ENCODE measurements at places on chromosomes 12 and 14.

DNA sequence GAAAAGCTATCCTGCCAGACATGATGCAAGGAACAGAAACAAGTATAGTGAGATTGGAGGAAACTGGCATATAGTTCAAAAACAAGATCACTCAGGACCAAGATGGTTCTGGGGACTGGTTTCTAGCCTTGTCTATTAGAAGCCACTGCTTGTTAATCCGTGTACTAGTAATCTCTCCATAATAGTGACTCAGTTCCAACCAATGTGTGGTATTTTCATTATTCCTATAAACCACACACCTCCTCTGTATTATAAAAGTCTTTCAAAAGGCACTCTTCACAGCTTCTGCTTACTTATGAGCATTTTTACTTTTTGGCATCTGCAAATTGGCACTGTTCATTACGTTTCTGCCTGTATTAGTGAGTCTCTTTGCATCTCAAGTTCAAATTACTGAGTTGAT, 140.3 kb downstream of the SLC6A15 start:
- no peak for DNase-seq

DNA sequence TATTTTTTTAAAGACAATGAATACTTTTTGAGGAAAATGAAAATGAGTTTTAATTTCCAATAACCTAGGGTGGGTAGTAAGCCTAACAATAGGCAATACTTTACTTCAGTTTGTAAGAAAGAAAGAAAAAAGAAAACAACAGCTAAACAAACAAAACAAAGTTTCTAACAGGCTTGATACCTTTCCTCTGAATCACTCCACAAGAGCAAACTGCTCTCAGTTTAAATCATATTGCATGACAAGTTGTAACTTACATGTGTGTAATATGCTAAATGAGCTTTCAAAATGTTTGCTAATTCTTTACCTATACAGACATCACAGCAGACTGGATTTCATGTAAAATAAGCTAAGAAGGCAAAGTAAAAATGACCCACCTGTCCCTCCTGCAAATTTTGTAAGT, 6.7 kb upstream of the LMO3 start:
- no peak for DNase-seq

DNA sequence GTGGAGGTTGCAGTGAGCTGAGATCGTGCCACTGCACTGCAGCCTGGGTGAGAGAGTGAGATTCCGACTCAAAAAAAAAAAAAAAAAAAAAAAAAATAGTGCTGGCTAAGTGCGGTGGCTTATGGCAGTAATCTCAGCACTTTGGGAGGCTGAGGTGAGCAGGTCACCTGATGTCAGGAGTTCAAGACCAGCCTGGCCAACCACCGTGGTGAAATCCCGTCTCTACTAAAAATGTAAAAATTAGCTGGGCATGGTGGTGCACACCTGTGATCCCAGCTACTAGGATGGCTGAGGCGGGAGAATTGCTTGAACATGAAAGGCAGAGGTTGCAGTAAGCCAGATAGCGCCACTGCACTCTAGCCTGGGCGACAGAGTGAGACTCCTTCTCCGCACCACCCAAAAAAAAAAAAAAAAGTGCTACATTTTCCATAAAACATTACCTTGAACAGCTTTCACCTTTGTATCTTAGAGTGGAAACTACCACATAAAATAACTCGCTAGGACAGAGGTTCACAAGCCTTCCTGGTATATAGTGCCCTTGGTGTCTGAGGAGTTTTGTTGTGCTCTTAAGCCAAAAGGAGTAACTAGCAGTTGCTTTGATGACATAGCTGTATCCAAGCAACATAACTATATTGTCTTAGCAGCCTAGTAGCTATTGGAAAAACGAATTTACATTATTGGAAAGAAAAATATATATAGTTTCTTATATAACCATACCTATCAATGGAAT, 11.1 kb downstream of the PTGES3 start:
- no peak for DNase-seq

DNA sequence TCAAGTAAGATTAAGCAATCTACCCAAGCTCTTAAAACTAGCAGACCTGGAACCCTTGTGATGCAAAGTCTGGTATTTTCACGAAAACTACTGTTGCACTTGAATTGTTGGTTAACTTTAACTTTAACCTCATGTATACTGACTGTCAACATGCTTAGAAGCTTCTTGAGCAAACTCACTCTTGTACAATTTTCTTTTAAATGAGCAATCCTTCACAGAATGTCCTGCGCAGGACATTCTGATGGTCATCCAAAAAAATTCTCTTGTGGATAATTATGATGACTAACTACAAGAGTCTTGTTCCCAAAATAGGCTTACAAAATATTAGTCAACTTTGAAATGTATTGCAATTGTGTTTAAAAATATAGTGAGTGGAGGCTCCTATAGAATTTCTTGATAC, 54.0 kb upstream of the PDE3A start:
- DNase-seq: no peak

GRCh38 chr12:54704202-54704601, 56.0 kb upstream of the DCD start:
- DNase-seq: no peak

- no peak for DNase-seq
These were observed 7.7 kb downstream of the OR6C68 start for GRCh38 chr12:55499810-55500252.

- DNase-seq: no peak
These were observed 163.4 kb downstream of the ANO6 start for GRCh38 chr12:45379261-45379660.

- peak; percentile 50 for DNase-seq
These were observed 38.9 kb downstream of the FOXN3 start for GRCh38 chr14:89378119-89378518.

DNA sequence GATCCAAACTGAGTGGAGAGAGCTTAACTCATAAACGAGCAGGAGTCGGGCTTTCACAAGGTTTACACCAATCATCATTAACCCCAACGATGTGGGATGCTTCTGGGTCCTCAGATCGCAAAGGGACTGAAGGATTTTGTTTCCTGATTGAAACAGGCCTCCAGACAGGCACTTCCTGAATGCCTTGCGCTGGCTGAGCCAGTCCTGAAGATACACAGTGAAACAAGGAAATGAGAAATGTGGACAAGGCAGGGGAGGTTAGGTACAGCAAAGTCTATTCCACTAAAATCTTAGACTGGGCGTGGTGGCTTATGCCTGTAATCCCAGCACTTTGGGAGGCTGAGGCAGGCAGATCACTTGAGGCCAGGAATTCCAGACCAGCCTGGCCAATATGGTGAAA, 30.7 kb downstream of the RBM19 start:
- no peak for DNase-seq

- no peak for DNase-seq
These were observed 388.9 kb downstream of the PCNX1 start for GRCh38 chr14:71296184-71296583.

DNA sequence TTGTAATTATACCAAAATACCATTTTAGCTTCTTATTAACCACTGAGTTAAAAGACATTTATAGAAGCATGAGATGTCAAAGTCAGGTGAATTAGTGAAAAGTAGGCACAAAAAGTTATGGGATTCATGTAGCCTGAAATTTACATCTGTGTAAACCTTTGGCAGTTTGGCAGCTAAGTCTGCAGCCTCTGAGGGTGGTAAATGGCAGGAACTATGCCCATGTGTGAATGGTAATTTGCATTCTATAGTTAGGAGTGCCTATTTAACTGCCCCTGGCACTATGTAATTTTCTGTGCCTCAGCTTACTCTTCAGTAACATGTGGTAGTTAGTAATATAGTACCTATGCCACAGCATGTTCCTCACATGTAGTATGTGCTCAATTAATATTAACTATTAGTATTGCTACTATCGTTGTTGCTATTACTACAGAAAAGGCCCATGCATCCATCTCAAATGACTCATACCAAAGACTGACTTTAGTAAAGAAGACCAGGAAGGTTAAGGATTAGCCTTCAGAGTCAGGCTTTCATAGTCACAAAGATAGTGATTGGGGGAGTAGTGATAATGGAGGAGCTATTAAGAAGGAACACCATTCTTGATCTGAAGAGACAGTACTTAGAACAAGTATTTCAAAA, 258.7 kb upstream of the BTG1 start:
- no peak for DNase-seq

DNA sequence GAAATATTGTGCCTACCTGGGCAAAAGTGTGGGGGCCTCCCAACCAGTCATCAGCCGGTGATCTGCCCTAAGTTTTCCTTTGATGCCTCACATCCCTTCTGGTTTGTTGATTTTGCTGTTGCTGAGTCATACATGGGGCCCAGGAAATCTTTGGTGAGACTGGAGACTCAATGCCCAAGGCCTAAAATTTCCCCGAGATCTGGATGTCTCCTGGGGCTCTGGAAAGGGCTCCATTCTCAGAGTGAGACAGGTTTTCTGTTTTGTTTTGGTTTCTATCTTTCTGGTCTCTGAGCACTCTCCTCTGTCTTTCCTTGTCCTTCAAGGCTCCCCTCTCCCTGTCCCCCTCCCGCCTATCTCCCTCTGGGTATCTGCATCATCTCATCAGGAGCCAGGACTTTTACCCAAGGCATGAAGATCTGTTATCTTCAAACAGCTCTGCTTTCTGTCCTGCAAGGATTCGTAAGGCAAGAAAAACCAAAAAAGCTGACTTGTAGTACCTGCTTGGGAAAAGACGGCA, 152.8 kb upstream of the MAX start:
- peak; percentile 48 for DNase-seq

GRCh38 chr14:100109594-100109955, 44.4 kb downstream of the EVL start:
- no peak for DNase-seq

DNA sequence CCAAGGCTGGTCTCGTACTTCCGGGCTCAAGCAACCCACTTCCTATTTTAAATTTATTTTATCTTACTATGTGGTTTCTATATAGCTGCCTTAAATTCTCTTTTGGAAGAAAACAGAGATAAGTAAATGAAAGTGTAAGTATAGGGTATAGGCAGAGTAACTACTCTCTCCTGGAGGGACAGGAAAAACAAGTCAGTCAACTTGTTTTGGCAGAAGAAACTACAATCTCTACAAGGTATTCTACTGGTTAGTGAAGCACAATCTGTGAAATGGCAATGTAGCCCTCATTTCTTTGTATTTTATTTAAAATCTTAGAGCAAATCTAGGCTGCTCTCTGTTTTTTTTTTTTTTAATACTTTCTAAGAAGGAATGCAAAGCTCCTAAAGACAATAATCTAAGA, 55.4 kb downstream of the UBR7 start:
- DNase-seq: no peak

DNA sequence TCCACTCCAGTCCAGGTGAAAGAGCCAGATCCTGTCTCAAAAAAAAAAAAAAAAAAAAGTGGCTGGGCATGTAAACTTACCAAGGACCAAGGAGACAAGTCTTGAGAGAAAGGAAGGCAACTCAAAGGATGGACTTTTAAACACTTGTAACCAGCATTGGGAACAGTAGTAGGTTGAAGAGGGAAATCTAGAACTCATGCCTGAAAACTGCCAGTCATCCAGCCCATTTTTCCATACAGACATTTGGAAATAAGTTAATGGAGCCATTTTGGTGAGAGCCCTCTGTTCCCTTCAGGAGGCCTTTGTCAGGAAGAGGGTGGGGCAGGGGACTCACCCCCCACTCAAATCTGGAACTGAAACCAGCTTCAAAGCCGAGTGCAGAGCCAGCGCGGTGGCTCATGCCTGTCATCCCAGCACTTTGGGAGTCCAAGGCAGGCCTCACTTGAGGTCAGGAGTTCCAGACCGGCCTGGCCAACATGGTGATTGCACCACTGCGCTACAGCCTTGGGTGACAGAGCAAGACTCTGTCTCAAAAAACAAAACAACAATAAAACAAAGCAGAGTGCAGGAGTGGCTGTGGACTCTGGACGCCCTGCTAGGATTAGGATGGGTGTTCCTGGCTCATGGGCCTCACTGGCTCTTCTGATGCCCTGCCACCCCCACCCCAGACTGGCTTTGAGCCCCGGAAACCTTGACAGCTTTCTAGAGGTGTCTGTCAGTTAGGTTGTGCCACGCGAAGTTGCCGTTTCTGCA, 1.6 kb upstream of the MLXIP start:
- DNase-seq: no peak

- DNase-seq: no peak
These were observed 677 bp downstream of the TNS2 start for GRCh38 chr12:53050426-53051057.

GRCh38 chr12:57213763-57214397, 2.7 kb upstream of the NXPH4 start:
- DNase-seq: no peak

DNA sequence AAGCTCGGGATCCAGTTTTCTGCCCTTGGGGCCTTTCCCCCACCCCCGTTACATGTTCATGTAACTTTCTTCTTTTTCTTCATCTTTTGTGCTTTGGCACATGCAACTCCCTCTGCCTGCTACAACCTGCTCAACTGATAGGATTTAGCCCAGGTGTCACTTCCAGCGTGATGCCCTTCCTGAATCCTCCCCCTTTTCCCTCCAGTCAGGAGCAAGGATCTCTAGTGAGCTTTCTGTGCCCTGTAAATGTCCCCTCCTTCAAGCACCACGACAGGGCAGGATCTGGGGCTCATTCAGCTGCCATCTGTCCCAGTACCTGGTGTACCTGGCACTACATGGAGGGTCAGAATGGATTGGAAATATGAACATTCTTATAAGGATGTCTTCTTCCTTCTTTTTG, 15.3 kb downstream of the PELI2 start:
- no peak for DNase-seq

- no peak for DNase-seq
These were observed 6.7 kb downstream of the C12orf54 start for GRCh38 chr12:48489012-48489411.

DNA sequence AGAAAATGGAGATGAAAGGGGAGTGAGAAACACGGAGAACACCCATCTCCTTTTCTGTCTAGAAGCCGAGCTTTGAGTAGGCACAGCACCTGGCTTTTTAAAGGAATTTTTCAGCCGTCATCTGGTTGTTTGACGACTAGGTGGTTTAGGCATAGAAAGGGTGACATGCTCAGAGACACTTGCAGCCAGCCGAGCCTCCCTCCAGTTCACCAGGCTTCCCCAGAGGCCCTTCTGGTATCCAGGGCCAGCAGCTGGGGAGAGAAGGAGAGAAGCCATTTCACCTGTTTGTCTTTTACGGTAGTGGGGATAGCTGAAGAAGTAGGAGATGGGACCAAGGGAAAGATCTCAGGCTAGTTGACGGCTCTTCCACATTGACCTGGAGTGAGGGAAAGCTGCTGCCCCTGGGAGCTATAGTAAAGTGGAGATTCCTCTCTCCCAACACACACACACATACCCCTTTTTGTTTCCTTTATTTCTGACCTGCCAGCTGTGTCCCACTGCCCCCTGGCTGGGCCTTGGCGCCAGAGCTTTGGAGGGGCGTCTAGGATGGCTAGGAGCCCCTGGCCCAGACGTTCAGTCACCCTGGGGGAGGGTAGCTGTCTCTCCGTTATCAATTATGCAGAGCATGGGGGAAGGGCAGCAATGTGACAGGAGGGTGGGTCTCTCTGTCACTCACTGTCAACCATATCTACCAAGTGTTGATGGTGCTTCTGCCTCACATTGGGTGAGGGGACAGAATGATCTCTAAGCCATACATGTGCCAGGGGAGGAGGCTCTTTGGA, 5.5 kb downstream of the MAP3K12 start:
- no peak for DNase-seq

- DNase-seq: no peak
These were observed 7.2 kb downstream of the ERC1 start for GRCh38 chr12:998020-998874.
